ENCODE measurements at places on chromosomes 12 and 14.

DNA sequence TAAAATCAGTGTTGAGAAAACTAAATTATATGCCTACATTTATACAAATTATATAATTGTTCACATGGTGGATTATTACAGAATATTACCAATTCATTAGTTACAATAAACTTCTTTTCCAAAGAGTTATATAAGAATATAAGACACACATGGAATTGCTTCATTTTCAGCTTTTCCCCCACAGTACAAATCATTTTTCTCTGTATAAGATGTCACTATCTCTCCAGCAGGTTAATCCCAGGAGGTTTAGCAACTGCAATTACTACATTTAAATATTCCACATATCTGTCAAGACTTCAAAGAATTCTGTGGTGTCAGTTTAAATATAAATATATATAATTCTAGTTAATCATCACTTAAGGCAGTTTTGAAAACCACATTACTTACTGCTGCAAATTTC, 59.6 kb upstream of the G2E3 start:
- no peak for DNase-seq

GRCh38 chr14:22800346-22800745, 14.9 kb downstream of the SLC7A7 start:
- DNase-seq, result no peak

GRCh38 chr12:107159384-107159900, 66.1 kb upstream of the CRY1 start:
- DNase-seq, result no peak

- no peak for DNase-seq
Measured at GRCh38 chr12:8156845-8157244, at the start of gene ZNF705A. Gene ZNF705A, plus strand, starts transcription at chr12:8157015. Its CDS starts 15,611 bp downstream, at chr12:8172626.

DNA sequence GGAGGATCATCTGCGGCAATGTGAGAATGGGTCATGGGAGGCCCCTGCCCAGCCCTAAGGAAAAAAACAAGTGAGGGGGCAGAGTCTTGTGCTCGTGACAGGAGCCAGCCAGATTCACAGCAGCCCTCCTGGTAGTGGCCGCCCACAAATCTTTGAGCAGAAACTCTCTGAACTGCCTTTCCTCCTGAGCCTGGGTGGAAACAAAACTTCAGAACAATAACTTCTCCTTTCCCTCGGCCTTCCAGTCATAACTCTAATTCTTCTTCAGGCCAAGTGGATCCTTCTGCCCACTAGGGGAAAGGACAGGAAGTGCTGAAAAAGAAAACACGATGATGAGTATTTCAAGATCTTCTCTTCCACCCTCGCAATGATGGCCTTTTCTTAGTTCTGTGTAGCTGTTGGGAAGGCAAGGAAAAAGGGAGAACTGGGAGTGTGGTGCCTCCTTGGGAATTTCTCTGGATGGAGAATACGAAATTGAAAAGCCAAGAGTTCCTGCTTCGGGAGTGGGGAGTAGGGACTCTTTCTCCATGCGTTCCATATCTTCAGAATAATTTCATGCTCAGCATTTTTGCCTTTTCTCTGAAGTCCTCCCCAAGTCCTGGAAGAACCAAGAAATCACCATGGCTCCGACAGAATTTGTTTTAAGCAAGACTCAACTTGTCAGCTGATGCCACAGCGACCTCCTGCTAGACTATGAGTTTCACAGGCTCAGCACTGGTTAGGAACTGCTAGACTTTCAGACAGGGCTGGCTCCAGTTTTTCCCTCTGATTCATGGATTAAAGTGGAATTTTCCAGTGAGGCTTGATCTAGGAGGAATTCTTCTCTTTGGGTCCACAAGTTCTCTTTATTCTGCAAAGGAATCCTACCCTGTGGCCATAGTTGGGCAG, 188.9 kb downstream of the CAND1 start:
- DNase-seq, result no peak

DNA sequence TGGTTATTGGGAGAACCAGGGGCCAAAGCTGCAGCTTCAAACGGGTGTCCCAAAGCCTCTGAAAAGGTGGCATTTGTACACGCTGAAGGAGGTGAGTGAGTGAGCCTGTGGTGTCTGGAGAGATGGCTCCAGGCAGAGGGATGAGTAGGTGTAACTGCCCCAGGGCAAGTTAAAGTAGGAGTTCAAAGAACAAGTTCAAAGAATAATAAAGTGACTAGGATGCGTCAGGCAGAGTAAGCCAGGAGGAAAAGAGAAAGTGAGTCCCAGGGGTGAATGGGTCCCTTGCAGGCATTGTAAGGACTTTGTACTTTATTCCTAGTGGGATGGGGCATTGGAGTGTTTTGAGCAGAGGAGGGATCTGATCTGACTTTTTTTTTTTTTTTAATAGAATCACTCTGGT, 201.4 kb upstream of the PWP1 start:
- no peak for DNase-seq

DNA sequence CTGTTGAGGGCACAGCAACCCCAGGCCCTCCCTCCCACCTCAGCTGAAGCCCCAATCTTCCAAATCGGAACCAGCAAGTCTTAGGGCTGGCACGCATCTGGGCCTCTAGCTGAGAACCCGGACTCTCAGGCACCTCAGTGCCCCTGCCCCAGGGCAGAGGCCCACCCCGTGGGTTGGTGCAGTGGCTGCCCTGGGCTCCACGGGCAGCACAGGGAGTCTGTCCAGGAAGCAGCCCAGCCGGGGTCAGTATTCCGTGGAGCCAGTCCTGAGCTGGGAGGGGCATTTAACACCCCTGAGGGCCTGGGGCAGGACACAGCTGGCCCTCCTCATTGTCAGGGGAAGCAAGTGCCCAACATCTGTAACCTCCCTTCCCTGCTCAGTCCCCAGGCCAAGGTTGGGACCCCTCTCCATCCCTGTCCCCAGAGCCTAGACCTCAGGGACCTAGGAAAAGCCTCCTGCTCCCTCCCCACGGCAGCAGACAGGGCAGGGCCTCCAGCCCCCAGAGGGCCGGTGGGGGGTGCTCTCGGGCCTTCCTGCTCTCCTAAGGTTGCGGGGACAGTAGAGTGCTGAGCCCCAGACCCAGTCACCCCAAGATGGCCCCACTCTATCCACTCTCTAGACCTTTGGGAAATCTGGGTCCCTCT, 36.5 kb downstream of the SLC6A12 start:
- no peak for DNase-seq

- no peak for DNase-seq
Measured at GRCh38 chr12:25698772-25699171, 145.7 kb upstream of the LMNTD1 start.

- peak; percentile 25 for DNase-seq
Measured at GRCh38 chr12:107610021-107610859, 75.4 kb upstream of the PWP1 start.

DNA sequence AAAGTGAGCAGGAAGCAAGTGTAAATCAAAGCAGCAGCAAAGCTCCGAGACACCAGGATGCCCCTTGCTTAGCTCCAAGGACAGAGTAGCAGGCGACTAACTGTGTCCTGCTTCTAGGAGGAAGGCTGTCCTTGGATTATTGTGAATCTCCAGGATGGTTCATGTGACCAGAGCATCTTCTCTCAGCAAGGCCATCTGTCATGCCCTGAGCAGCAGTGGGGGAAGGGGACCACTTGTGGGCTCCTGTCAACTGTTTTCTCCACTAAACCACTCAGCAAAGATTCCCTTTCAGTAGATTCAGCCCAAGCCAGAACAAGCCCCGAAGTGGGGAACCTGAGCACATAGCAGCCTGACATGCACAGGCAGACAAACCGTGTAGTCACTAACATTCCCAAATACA, 19.4 kb downstream of the MAP3K9 start:
- no peak for DNase-seq

DNA sequence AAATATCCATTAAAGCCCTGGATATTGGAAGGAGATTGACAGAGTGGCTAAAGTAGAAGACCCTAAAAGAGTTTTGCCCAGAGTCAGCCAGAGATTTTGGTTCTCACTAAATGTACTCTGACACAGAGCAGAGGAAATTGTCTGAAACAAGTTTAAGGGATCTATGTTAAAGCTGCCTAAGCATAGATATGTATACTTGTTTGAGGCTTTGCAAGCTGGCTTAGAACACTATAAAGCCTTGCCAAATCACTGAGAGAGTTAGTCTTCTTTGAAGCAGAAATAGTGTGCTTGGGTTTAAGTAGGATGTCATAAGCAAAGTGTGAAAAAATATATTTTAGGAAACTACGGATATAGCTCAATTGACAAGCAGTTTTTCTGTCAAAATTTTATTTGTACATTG, 653.5 kb downstream of the FSCB start:
- DNase-seq, result no peak

GRCh38 chr12:119705182-119705581, 37.2 kb downstream of the PRKAB1 start:
- DNase-seq, result no peak

- no peak for DNase-seq
Measured at GRCh38 chr12:64265839-64266238, 43.7 kb upstream of the KICS2 start.

- DNase-seq, result no peak
Measured at GRCh38 chr14:104881369-104881979, 16.4 kb downstream of the CEP170B start.

- DNase-seq, result no peak
Measured at GRCh38 chr12:52515927-52516831, 4.0 kb downstream of the KRT5 start.

DNA sequence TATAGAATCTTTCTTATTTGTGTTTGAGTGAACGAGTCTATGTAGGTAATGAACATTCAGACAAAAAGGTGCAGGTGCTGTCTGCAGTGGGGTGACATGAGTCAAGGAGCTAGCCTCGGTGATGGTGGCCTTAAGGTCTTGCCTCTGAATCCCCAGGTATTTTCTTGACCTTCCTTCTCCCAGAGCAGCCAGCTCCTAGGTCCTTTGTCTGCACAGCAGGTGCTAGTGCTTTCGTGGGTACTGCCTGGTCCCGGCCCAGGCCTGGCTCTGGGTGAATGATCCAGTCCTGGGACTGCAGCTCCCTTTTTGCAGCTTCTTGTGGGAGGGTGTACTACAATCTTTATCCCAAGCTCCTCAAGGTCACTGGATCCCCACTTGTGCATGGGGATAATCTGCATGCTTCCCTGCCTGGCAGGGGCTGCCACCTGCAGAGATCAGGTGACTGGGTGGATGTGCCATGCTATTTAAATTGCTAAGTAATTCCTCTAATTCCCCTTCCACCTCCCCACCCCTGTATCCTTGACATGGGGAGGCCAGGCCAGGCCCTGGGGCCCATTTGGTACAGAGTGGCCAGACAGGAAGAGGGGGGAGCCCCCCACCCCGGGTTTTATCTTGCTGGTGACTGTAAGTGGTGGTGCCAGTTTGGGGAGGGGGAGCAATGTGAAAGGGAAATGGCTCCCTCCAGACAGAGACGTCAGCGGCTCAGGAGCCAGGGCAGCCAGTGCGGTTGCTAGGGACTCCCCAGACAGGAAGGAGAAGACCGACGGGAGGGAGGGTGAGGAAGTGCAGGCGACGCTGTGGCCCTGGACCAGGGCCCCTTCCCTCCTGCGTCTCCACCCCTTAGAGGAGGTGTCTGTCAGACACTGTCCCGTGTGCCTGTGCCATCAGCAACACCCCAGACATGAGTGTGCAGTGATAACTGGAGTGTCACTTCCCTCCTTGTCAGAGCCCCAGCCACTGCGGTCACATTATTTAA, 6.7 kb downstream of the VASH1 start:
- peak; percentile 59 for DNase-seq

DNA sequence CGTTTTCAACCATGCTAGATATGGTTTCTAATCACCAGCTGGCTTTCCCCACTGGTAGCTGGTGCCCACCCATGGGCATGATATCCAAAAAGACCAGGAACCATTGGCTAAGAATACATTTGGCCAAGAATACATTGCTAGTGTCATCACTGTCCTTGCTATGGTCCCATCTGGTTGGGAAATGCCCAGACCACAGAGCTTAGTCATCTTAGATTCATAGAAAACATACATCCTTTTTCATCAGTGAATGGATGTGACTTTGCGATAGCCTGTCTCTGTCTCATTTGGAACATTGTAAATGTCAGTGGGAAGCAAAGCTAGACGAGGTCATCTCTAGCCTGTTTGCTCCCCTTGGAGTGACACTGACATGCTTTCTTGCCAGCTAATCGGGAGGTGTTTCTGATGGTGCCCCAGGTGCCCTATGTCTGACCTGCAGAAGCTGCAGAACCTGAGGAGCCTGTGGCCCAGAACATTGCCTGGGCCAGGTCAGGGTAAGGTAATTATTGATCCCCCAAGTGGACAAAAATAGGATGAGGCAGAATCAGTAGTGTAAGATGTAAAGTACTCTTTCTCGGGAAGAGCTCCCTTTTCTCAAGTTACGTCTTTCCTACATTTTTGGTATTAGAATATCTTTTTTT, 194.8 kb downstream of the SLC41A2 start:
- no peak for DNase-seq

DNA sequence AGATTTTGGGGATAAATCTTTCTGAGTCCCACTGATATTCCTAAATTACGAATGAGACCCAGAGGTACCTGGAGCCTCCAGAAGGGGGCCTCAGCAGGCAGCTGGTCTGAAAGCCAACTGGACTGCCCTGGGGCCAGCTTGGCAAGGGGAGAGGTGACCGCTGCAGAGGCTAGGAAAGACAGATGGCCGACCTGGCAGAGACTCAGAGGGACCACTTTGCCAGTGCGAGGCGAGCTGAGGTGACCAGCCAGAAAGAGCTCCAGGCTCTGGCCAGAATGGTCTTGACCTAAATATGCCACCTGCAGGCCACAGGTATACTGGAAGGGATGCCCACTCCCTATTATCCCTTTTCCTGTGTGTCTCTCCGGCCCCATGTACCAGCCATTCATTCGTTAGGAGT, 256.8 kb upstream of the GARIN6 start:
- no peak for DNase-seq

- DNase-seq, result peak; percentile 40
Measured at GRCh38 chr12:19440019-19440858, 947 bp downstream of the AEBP2 start.

GRCh38 chr12:9869307-9870161, at the start of gene CLEC2B:
Gene CLEC2B, minus strand, starts transcription at chr12:9869354.
- DNase-seq, result peak; percentile 80

- no peak for DNase-seq
Measured at GRCh38 chr12:66066929-66067523, 63.5 kb downstream of the LLPH start.

DNA sequence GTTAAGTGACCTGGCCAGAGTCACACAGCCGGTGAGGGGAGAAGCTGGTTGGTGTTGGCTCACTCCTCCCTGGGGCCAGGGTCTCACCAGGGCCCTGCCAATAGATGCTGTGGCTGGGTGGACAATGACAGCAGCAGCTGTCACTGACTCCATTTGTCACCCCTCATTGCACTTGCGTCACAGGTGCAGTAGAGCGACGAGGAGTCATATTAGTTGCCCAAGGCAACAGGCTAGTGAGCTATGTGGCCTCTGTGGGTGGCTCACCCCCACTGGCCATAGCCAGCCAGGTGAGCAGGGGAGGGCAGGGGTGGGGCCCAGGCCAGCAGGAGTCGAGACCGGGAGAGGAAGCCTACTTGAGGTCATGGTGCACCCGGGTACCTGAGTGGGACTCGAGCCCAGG, 9.7 kb downstream of the SLC25A47 start:
- no peak for DNase-seq

GRCh38 chr14:50785457-50786063, 45.4 kb downstream of the NIN start:
- no peak for DNase-seq

DNA sequence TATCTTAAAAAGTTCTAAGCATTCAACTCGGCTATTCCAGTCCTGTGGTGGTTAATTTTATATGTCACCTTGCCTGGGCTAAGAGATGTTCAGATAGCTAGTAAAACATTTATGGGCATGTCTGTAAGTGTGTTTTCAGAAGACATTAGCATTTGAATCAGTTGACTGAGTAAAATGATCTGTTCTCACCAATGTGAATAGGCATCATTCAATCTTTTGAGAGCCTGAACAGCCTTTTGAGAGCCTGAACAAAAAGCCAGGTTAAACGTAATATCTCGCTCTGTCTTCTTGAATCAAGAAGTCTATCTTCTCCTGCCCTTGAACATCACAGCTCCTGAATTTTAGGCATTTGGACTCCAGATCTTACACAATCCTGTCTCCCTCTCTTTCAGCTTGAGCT, 1266.1 kb downstream of the LRFN5 start:
- DNase-seq, result no peak

Measured in Jurkat, Clone E6-1 (cell line).